NCI-H748 treated with DMSO at 0.1 percent for 48 hours (cell line): ENCODE measurements at places on chromosomes 2 and 18.

GRCh38 chr2:23200787-23201114, 184.2 kb upstream of the KLHL29 start:
- no peak for DNase-seq

- DNase-seq = no peak
These were observed 271.8 kb downstream of the SUCLG1 start for GRCh38 chr2:84187258-84187657.

DNA sequence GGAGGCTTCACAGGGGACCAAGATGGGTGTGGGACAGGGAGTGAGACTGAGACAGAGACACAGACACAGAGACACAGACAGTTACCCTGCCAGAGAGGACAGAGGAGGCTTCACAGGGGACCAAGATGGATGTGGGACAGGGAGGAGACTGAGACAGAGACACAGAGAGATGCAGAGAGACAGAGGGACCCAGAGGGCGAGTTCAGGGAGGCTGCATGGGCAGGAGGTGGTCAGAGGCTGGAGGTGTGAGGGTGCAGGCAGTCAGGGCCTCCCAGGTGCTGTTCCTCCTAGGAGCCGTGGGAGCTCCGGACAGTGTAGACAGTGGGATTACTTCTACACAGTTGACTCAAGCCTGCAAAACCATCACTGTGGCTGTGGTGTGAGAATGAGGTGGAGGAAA, 206.2 kb upstream of the PXDN start:
- DNase-seq = no peak

DNA sequence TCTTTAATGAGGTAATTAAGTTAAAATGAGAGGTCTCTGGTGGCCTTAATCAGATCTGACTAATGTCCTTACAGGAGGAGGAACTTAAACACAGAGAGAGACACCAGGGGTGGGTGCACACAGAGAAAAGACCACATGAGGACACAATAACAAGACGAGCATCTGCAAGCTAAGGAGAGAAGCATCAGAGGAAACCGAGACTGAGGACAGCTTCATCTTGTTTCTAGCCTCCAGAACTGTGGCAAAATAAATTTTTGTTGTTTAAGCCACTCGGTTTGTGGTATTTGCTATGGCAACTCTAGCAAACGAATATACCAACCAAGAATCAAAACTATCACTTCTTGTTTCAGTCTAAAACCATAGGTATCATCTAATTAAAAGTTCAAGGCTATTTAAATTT, 400.1 kb downstream of the PID1 start:
- no peak for DNase-seq

GRCh38 chr2:218996937-218997336, 3.7 kb upstream of the CRYBA2 start:
- DNase-seq = peak; percentile 45

GRCh38 chr2:168116448-168116847, 130.9 kb downstream of the STK39 start:
- DNase-seq = no peak

DNA sequence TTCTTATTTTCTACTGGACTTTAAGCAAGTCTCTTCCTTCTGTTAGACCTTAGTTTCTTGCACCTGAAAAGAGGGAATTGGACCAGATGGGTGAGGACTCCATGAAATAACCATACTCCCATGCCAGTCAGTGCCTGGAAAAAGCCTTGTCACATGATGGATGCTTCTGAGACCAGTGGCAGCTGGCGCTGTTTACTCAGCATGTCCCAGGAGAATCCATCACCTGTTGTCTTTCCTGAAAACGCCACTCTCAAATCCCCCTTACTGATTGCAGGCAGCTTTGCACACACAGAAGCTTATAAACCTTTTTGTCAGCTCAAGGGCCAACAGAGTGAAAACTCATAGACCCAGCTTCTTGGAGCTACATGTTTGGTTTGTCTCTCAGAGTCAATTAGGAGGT, 117.6 kb downstream of the POLE4 start:
- peak; percentile 83 for DNase-seq

DNA sequence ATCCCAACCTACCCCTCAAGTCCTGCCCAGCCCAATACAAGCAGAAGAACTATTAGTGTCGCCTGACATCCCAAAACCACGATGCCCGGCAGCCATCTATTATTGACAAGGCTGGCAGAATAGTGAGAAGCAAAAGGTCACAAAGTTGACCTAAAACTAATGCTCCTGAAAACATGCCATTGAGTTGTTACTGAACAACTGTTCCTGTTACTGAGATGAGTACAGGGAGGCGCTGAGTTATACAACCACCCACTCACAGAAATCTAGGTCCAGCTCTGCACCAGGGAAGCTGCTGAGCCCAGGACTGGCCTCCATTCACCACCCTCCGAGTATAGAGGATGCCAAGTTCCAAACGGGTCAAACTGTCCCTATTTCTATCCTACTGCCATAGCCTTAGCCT, 180.0 kb upstream of the ACAA2 start:
- DNase-seq = no peak

DNA sequence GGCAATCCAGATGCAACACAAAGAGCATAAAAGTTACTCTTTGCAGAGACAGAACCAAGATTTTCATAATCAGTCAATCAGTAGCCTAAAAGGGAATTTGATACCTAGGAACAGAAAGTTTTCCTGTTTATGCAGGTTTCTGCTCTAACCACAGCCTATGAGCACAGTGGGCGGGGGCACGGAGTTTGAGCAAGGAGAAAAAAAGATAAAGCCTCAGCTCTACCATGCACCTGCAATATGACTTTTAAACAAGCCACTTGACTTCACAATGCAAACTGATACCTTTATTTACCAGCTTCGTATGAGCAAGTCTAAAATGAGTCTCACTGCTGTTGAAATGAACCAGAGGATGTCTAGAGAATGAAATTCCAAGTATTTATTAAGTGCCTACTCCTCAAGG, 5.6 kb upstream of the LRATD1 start:
- DNase-seq = peak; percentile 46

DNA sequence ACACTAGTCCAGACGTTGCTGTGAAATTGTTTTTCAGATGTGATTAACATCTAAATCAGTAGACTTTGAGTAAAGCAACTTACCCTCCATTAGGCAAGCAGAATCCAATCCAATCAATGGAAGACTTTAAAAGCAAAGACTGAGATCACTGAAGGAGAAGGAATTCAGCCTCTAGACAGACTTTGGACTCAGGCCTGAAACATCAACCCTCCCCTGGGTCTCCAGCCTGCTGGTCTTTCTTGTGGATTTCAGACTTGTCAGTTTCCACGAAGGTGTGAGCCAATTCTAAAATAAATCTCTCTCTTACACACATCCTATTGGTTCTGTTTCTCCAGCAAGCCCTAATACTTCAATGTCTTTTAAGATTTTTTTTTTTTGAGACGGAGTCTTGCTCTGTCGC, 50.0 kb upstream of the EDAR start:
- DNase-seq = no peak

GRCh38 chr2:30450025-30450424, 3.0 kb downstream of the LCLAT1 start:
- no peak for DNase-seq

- no peak for DNase-seq
These were observed 1.3 kb upstream of the TRIB2 start for GRCh38 chr2:12715258-12716031.

DNA sequence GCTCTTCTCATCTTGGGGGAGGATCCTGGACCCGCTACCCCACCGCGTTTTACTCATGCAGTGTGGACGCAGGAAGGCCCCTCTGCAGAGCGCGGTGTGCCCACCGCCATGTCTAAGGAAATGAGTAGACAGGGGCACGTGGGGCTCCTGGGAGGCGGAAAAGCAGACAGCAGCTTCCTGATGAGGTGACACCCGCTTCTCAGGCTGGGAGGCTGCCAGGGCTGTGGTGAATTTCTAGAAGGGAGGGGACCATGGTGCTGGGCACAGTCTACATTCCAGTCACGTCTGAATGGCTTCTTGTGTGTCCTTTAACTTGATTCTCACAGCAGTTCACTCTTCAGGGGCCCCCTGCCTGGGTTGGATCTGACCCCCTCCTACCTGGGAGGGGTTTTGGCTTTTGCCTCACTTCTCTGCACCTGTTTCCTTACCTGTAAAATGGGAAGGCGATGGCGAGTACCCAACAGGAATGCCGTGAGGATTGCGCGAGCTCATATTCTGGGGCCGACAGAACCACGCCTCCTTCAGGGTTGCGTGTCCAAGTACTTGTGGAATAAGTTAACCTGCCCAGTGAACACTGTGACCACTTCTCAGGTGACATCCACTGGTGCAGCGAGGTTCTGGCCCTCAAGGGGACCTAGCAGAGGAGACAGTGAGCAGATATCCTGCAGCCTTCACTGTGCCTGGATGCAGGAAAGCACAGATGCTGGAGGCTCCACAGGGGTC, 32.3 kb upstream of the MBP start:
- no peak for DNase-seq

DNA sequence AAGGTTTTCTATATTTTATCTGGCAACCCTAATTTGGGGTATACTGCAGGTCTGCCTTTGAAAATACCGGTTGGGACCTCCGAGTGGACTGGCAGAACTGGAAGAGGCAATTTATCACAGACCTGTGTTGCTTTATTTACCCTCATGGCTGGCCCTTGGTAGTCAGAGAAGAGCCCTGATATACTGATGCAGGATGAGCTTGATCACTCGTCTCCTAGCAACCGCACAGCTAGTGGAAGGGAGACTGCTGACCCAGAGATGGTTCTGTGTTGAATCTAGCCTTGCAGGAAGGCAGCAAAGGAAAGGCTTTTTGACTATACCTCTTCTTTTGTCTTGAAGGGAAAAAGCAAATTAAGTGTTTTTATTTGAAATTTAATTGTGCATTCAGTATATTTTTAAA, 154.7 kb downstream of the EML6 start:
- DNase-seq = peak; percentile 55

- DNase-seq = no peak
These were observed 2.8 kb upstream of the SLC20A1 start for GRCh38 chr2:112642966-112643365.

- DNase-seq = no peak
These were observed 16.1 kb upstream of the PUM2 start for GRCh38 chr2:20366672-20367116.

GRCh38 chr18:8695932-8696517, 9.3 kb upstream of the MTCL1 start:
- DNase-seq = no peak

GRCh38 chr2:79512442-79513401, at the start of gene CTNNA2:
Gene CTNNA2 (plus strand): TSS chr2:79513051.
- peak; percentile 72 for DNase-seq

- no peak for DNase-seq
These were observed 124.3 kb upstream of the CYP26B1 start for GRCh38 chr2:72271766-72272641.

DNA sequence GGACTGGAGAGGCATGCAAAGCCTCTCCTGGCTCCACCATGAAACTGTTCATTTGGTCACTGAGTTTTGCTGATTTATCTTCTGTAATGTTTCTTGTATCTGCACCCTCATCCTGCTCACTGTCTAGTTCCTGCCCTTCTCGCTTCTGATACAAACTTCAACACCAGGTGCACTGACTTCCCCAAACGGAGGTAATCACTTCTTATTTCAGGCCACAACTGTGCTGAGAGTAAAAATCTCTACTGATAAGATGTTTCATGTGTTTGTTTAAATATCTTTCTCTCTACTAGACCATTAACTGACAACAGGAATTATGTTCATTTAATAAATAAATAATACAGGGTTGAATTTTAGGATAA, 10.9 kb upstream of the NT5C1B start:
- DNase-seq = no peak

DNA sequence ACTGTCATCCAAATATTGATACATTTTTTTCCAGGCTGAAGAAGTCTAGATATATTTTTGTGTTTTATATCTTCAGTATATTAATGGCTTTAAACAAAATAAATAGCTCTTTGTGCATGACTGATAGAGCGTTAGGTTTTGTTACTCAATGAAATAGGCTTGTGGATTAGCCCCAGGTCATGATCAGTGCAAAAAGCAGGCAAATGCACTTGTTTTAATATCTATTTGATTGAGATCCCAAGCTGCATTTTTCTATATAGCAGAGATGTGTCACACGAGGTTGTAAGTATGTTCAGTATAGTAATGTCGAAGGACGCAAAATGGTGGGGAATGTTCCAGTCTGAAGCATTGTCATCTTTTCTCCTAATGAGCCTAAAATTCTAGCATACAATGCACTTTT, 198.5 kb downstream of the ZNF407 start:
- DNase-seq = no peak

- DNase-seq = no peak
These were observed 78.5 kb downstream of the PRKCE start for GRCh38 chr2:45729753-45730512.

- DNase-seq = no peak
These were observed 59.5 kb downstream of the TTN start for GRCh38 chr2:178747767-178748166.

DNA sequence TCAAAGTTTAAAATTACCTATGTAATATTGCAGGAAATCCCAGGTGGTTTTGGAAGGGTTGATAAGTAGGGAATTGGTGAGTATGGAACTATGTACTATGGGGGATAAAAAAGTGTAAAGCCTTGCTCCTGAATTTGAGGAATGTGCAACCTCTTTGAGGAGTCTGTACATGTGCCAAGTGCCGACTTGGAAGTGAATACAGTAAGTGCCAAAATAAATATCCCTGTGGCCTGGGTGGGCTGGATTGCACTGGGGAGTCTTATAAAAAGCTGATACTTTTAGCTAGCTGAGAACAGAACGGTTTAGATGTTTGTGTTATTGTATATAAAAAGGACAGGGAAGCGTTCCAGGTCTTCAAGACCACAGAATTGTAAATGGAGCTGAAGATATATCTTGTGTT, 317.1 kb upstream of the LRRTM1 start:
- DNase-seq = no peak

DNA sequence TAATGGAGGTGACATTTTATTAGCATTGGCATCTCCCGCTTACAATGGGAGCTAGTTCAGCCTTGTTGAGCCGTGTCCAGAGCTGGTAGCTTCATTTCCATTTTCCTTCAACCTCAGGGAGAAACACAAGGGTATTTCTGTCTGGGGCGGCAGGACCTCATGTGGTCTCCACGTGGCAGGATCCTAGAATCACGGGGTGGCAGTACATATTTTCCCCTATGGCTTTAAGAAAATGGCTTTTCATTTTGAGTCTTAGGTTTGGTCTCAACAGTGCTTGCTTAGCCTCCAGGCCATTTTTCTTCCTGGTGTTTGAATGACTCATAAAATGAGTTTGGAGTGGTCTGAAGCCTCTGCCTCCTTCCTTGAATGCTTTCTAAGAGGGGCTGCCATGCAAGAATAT, 20.3 kb downstream of the CABLES1 start:
- no peak for DNase-seq

DNA sequence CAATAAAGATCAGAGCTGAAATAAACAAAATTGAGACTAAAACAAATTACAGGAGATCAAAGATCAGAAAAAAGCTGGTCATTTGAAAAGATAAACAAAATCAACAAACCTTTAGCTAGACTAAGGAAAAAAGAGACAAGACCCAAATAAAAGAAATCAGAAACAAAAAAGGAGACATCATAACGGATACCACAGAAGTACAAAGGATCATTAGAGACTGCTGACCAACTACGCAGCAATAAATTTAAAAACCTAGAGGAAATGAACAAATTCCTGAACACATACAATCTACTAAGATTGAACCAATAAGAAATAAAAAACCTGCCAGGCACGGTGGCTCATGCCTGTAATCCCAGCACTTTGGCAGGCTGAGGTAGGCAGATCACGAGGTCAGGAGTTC, 33.7 kb downstream of the USP34 start:
- DNase-seq = no peak
